ENCODE measurements at places on chromosomes 6 and 20. TPM values are rescaled to one million over a fixed set of nuclear protein-coding genes. Genes with fewer than 3 reads are reported as not detected.

The OR5V1 gene
- total RNA-seq, result not detected

DNA sequence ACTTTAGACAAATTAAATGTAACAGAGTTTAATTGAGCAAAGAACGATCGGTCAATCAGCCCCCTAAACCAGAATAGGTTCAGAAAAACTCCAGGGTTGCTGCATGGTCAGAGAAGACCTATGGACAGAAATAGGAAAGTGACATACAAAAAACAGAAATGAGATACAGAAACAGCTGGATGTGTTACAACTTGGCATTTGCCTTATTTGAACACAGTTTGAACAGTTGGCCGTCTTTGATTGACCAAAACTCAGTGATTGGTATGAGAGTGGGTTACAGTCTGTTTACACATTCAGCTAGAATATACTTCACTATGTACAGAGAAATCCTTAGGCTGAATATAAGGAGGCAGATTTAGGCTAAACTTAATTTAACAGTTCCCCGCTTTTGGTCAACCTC, 19.9 kb downstream of the SRSF6 start:
- H3K27me3 ChIP-seq, result no peaks in the 10 kb centered on the region
- H3K27ac ChIP-seq, result no peak overlapping the region
- H3K36me3 ChIP-seq, result no peaks in the 10 kb centered on the region

- H3K27ac ChIP-seq, result no peak overlapping the region
- H3K27me3 ChIP-seq, result no peaks in the 10 kb centered on the region
- no peak for DNase-seq
These were observed 493.8 kb downstream of the UTRN start for GRCh38 chr6:144778773-144779492.

The CFAP61 gene
- 0.26 TPM for total RNA-seq

GRCh38 chr6:151160929-151161757, 78.6 kb upstream of the AKAP12 start:
- DNase-seq, result no peak
- no peaks in the 10 kb centered on the region for H3K4me1 ChIP-seq
- no peak overlapping the region for H3K4me3 ChIP-seq
- H3K27ac ChIP-seq, result no peak overlapping the region
- H3K36me3 ChIP-seq, result no peaks in the 10 kb centered on the region

- no peak for DNase-seq
- no peaks in the 10 kb centered on the region for H3K36me3 ChIP-seq
- peaks cover 7% of the 10 kb centered on the region for H3K4me1 ChIP-seq
- no peak overlapping the region for H3K27ac ChIP-seq
- H3K4me3 ChIP-seq, result no peak overlapping the region
These were observed 17.6 kb downstream of the GCLC start for GRCh38 chr6:53527249-53527765.

- H3K4me3 ChIP-seq, result no peak overlapping the region
- no peaks in the 10 kb centered on the region for H3K27me3 ChIP-seq
- H3K36me3 ChIP-seq, result no peaks in the 10 kb centered on the region
These were observed 33.8 kb upstream of the AIG1 start for GRCh38 chr6:143026696-143027449.

The FOXS1 gene
- total RNA-seq, result not detected

The DDX43 gene
- 3.1 TPM for total RNA-seq

- no peak overlapping the region for H3K4me3 ChIP-seq
- H3K27ac ChIP-seq, result no peak overlapping the region
- H3K4me1 ChIP-seq, result no peaks in the 10 kb centered on the region
- no peaks in the 10 kb centered on the region for H3K36me3 ChIP-seq
These were observed 21.7 kb upstream of the BHLHE23 start for GRCh38 chr20:63028461-63028921.

- no peaks in the 10 kb centered on the region for H3K27me3 ChIP-seq
- H3K27ac ChIP-seq, result peak overlapping the region; percentile 27
These were observed 36.4 kb upstream of the UTRN start for GRCh38 chr6:144248476-144249301.

The TMC2 gene
- total RNA-seq, result under 0.01 TPM

- no peaks in the 10 kb centered on the region for H3K4me1 ChIP-seq
- no peaks in the 10 kb centered on the region for H3K36me3 ChIP-seq
- H3K4me3 ChIP-seq, result no peak overlapping the region
- H3K27ac ChIP-seq, result no peak overlapping the region
- no peak for DNase-seq
These were observed 461.5 kb upstream of the ADGRB3 start for GRCh38 chr6:68173616-68174015.

- no peaks in the 10 kb centered on the region for H3K36me3 ChIP-seq
- H3K4me3 ChIP-seq, result no peak overlapping the region
These were observed 6.6 kb downstream of the GMPR start for GRCh38 chr6:16244869-16245451.

The COL11A2 gene
- total RNA-seq, result 0.26 TPM

DNA sequence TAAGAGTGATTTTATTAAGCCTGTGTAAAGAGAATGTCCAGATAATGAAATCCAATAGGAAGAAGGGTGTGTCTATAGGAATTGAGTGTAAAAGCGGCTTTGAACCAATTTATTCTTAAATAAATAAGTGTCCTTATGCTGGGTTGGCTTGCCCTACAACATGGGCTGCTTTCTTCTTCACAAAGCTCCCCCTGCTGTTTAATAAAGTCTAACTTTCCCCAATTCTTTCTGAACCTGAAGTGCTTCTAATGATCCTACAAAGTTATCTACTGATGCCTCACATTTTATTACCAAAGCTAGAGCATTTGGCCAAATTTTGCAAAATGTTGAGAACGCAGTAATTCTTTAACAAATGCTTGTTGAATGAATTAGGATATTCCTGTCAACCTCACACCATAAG, 36.3 kb upstream of the SIRT5 start:
- peak; percentile 80 for DNase-seq
- H3K4me3 ChIP-seq, result no peak overlapping the region
- no peaks in the 10 kb centered on the region for H3K4me1 ChIP-seq
- no peaks in the 10 kb centered on the region for H3K36me3 ChIP-seq
- no peak overlapping the region for H3K27ac ChIP-seq
- no peaks in the 10 kb centered on the region for H3K27me3 ChIP-seq

DNA sequence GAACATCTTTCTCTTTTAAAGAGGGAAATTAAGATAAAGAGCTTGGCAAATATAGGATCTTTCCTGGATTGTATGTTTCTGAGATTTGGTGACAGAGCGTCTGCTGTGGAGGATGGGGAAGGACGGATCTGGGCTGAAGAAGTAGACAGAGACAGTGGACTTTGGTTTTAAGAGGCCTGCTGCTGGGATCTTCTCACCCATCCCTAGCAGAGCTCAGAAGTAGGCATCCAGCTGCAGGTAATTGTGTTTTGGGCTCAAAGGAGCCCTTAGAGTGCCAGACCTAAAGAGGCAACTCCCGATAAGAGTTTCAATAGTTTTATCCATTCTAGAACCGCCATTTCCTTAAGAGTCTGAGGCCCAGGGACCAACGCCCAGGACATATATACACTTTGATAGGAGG, 20.8 kb downstream of the LAMA2 start:
- no peaks in the 10 kb centered on the region for H3K36me3 ChIP-seq
- H3K4me3 ChIP-seq, result no peak overlapping the region
- no peaks in the 10 kb centered on the region for H3K27me3 ChIP-seq
- peaks cover 2% of the 10 kb centered on the region for H3K4me1 ChIP-seq
- no peak overlapping the region for H3K27ac ChIP-seq
- DNase-seq, result no peak

DNA sequence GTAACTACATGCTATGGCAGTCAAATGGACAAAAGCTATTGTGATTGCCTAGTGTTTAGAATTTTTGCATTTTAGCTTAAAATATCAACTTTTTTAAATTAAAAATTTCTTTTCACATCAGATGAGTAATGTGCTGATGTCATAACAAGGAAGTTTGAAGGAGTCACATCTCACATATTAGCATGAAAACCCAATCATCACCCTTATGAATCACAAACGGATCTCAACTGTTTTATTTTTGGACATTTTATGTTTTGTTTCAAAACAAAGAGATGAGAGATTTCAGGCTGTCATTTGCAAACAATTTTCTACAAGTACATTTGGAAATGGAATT, 53.6 kb upstream of the TRERF1 start:
- no peak overlapping the region for H3K27ac ChIP-seq
- no peak overlapping the region for H3K4me3 ChIP-seq
- H3K27me3 ChIP-seq, result no peaks in the 10 kb centered on the region
- peak; percentile 71 for DNase-seq
- H3K36me3 ChIP-seq, result no peaks in the 10 kb centered on the region

DNA sequence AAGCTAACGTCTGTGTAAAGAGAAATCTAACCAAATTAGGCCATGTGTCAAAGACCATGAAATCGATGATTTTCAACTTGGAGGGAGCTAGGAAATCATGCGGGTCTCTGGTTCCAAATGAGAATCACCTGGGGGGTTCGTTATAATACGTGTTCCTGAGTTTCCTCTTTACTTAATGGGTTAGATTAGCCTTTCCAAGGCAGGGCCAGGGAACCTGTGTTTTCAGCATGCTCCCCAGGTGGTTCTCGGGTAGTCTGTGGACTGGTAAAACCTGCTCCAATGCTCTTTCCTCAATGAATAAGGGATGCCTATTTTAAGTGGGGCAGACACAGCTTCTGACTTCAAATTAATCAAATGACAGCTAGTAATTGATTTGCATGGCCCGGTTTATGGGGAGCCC, 965 bp upstream of the HLA-DOA start:
- H3K4me3 ChIP-seq, result no peak overlapping the region
- H3K27me3 ChIP-seq, result peaks cover 12% of the 10 kb centered on the region
- DNase-seq, result no peak

All from fibroblast of lung (primary cell).